ENCODE measurements at places on chromosomes 7 and 10. TPM values are rescaled to one million over a fixed set of nuclear protein-coding genes. Genes with fewer than 3 reads are reported as not detected.

Gene SDHAF3
- total RNA-seq: 12.9 TPM

Gene PPP1R17
- total RNA-seq: 0.38 TPM

DNA sequence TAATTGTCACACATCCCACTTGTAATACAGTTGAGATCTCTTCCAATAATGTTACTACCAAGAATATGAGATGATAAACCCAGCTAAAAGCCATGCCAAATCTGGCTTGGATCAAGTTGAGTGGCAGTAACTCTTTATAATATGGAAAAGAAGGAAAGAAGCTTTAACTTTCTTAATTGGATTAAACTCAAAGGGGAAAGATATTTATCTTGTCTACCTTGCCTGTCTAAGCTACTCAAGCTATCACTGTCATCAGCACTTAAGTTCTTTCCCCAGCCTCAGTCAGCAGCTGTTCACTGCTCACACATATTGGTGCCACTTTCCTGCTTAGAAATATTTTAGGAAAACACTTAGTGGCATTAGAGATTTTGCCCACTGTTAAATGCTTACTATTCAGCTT, 350.7 kb downstream of the IPMK start:
- H3K4me3 ChIP-seq: no peak overlapping the region
- H3K27ac ChIP-seq: no peak overlapping the region
- H3K36me3 ChIP-seq: no peaks in the 10 kb centered on the region
- H3K4me1 ChIP-seq: no peaks in the 10 kb centered on the region
- no peak for DNase-seq

GRCh38 chr7:133691727-133692610, 435.2 kb upstream of the LRGUK start:
- no peak for DNase-seq
- no peak overlapping the region for H3K4me3 ChIP-seq
- H3K27ac ChIP-seq: no peak overlapping the region
- H3K4me1 ChIP-seq: peaks cover 6% of the 10 kb centered on the region
- H3K27me3 ChIP-seq: no peaks in the 10 kb centered on the region
- H3K36me3 ChIP-seq: no peaks in the 10 kb centered on the region

GRCh38 chr7:106679153-106679931, 18.4 kb upstream of the CCDC71L start:
- H3K4me1 ChIP-seq: no peaks in the 10 kb centered on the region
- no peak for DNase-seq
- H3K27ac ChIP-seq: no peak overlapping the region
- no peaks in the 10 kb centered on the region for H3K27me3 ChIP-seq
- H3K36me3 ChIP-seq: no peaks in the 10 kb centered on the region

DNA sequence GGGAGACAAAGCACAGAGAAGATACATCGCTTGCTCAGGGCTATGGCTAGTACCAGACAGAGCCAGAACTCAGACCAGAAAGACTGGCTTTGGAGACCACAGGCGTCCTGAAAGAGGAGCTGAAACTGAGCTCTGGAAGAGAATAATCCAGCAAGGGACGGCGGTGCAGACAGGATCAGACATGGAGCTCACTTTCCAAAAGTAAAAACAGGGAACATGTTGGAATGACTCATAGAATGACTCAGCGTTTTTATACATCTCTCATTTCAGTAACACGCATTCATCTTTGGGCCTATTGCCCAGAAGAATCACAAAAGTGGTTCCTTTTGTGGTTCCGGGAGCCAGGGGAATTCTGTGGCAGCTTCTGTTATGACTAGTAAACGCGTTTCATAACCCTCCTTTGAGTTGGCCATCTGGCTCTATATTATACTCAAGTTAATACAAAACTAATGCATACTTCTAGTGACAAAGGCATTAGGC, 37.2 kb downstream of the PLEKHS1 start:
- no peaks in the 10 kb centered on the region for H3K4me1 ChIP-seq
- no peaks in the 10 kb centered on the region for H3K27me3 ChIP-seq
- H3K36me3 ChIP-seq: no peaks in the 10 kb centered on the region
- H3K4me3 ChIP-seq: no peak overlapping the region
- no peak for DNase-seq

DNA sequence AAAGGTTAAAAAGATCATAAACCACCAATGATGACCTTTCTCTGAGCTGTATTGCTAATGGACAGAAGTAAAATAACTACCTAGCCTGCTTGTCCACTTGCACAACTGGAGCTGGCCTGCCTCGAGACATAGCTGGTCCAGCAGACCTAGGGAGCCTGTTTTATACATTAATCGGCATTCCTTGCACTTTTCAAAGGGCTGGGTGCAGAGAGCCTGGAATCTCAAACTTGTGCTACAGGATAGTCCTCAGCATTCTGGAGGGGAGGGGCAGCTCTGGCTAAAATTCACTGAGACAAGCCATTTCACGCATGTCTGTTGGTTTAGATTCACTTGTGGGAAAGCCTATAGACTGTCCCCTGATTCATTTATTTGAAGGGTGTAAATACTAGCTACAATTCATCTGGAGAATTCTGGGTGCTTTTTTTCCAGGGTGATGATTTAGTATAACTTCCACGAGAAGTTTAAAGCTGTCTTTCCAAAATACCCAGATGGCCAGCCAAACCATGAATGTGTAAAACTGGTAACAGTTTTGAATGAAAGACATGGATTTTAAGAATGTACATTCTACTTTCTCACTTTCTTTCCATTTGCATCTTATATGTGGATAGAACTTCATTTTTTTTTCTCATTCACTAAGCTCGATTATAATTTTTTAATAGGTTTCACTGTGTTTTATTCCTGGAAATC, 389.4 kb downstream of the KCNMA1 start:
- no peak overlapping the region for H3K27ac ChIP-seq
- no peaks in the 10 kb centered on the region for H3K27me3 ChIP-seq
- DNase-seq: no peak
- no peak overlapping the region for H3K4me3 ChIP-seq

GRCh38 chr7:149727899-149728476, 45.4 kb downstream of the ZNF467 start:
- H3K4me1 ChIP-seq: no peaks in the 10 kb centered on the region
- no peaks in the 10 kb centered on the region for H3K36me3 ChIP-seq
- no peak for DNase-seq

Gene ADARB2
- 0.36 TPM for total RNA-seq

GRCh38 chr10:3467052-3467951, 294.7 kb upstream of the PITRM1 start:
- DNase-seq: peak; percentile 71
- no peaks in the 10 kb centered on the region for H3K36me3 ChIP-seq
- H3K4me1 ChIP-seq: peaks cover 21% of the 10 kb centered on the region
- no peaks in the 10 kb centered on the region for H3K27me3 ChIP-seq

Gene PITX3
- not detected for total RNA-seq

DNA sequence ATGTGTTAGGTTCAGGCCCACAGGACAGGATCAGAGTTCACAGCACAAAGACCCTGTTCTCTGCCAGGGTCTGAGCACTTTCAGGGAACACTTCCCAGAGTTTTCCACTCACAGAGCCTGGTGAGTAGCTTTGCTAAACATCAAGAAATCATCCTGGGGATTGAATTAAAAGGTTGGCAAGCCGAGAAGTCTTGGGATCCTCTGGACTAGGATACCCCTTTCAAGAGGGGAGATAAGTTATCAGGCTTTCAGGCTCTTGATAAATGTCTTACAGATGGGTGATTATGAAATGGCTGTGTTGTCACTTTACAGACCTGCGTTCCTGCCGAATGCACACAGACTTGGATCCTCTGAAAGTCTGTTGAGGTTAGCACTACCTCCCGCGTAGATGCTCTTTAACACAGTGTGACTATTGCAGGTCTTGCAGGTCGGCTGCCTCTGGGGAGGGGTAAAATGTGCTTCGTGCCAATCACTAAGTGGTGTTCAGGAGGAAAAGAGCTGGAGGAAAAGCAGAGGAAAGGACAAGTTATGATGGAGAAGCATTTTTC, 473.5 kb upstream of the AKR1E2 start:
- H3K4me3 ChIP-seq: no peak overlapping the region
- DNase-seq: no peak
- H3K27ac ChIP-seq: no peak overlapping the region
- no peaks in the 10 kb centered on the region for H3K4me1 ChIP-seq
- no peaks in the 10 kb centered on the region for H3K27me3 ChIP-seq

DNA sequence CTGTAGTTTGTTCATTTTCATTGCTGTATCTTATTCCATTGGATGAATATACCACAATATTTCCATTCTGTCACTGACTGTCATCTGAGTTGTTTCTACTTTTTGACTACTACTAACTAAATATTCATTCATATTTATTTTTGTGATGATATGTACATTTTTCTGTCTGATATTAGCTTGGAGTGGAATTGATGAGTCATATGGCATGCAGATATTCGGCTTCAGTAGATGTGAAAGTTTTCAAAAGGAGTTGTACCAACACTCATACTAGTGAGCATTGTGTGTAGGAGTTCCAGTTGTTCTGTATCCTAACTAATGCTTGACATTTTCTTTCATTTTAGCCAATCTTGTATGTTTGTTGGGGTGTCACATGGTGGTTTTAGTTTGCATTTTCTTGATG, 7.7 kb downstream of the RUNDC3B start:
- no peak overlapping the region for H3K4me3 ChIP-seq
- H3K27me3 ChIP-seq: no peaks in the 10 kb centered on the region
- no peak overlapping the region for H3K27ac ChIP-seq
- no peaks in the 10 kb centered on the region for H3K36me3 ChIP-seq

Gene TSPAN12
- 3.6 TPM for total RNA-seq

GRCh38 chr7:130182990-130183389, 22.2 kb downstream of the TMEM209 start:
- no peaks in the 10 kb centered on the region for H3K4me1 ChIP-seq
- no peak for DNase-seq
- no peak overlapping the region for H3K27ac ChIP-seq
- no peak overlapping the region for H3K4me3 ChIP-seq
- no peaks in the 10 kb centered on the region for H3K36me3 ChIP-seq

GRCh38 chr7:99275496-99275895, 2.9 kb downstream of the MYH16 start:
- no peaks in the 10 kb centered on the region for H3K27me3 ChIP-seq
- no peaks in the 10 kb centered on the region for H3K36me3 ChIP-seq
- no peak overlapping the region for H3K27ac ChIP-seq
- H3K4me3 ChIP-seq: no peak overlapping the region

DNA sequence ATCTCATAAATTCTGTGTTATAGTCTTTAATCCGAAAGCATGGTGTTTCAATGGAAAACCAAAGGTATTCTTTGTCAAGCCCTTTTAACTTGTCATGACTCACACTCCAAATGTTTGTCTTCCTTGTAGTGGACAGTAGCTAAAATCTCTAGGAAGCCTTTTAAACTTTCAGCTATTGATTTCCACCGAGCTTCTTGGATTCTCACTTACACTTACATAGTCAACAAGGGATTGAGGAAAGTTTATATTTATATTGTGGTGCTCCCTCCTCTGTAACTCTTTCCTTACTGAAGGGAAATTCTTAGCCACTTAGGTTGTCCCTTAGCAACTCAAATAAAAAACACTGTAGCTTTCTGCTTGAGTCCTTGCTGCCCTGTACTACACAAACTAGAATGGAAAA, 31.2 kb upstream of the GPR37 start:
- no peak overlapping the region for H3K27ac ChIP-seq
- no peak overlapping the region for H3K4me3 ChIP-seq
- H3K4me1 ChIP-seq: no peaks in the 10 kb centered on the region
- H3K27me3 ChIP-seq: no peaks in the 10 kb centered on the region

DNA sequence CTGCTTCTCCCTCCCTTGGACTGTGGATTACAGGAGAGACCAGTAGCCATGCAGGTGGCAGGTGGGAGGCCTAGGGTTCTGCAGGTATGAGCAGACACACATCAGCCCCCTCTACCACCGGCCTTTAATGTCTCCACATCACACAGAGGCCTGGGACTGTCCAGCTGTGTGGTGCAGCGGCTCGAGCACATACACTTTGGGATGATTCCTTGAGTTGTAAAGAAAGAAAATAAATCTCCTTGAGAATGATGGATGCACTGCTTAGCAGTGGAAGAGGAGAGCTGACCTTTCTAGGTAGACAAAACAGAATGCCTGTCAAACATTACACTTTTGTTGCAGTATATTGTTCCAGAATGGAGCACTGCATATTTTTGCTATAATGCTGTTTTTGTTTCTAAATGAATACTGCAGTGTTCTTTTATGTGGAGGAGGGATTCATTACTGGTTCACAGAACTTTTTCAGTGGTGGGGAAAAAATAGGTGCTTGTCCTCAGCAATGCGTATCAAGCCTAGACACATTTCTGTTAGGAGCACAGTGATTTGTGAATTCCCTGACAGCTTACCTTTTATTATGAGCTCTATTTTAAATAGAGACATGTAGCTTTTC, 66.0 kb downstream of the PTPRE start:
- H3K4me1 ChIP-seq: peaks cover 14% of the 10 kb centered on the region
- no peak for DNase-seq
- H3K27me3 ChIP-seq: no peaks in the 10 kb centered on the region
- H3K27ac ChIP-seq: no peak overlapping the region

- peak overlapping the region; percentile 51 for H3K4me3 ChIP-seq
- H3K27me3 ChIP-seq: no peaks in the 10 kb centered on the region
- peaks cover 13% of the 10 kb centered on the region for H3K4me1 ChIP-seq
- peak overlapping the region; percentile 66 for H3K27ac ChIP-seq
Measured at GRCh38 chr10:111076191-111076681, 593 bp upstream of the ADRA2A start.

DNA sequence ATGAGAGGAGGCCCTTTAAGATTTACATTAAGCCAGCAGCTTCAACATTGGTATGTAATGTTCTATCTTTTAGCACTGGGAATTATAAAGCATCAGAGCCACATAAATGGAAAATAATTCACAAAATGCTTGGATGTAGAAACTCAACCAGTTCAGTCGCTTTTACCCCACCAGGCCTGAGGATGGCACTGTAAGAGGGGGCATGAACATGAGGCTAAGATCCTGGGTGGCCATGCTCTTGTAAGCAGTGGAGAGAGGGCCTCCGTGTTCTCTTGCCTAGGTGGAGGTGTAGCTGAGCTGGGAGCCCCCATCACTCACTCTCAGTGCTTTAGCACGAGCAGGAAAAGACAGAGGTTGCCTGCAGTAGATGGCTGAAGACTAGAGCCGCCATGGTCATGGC, 238.8 kb downstream of the FANK1 start:
- no peaks in the 10 kb centered on the region for H3K27me3 ChIP-seq
- DNase-seq: no peak
- H3K4me3 ChIP-seq: no peak overlapping the region
- H3K36me3 ChIP-seq: no peaks in the 10 kb centered on the region
- peaks cover 12% of the 10 kb centered on the region for H3K4me1 ChIP-seq

GRCh38 chr10:84348860-84349259, 20.5 kb downstream of the CCSER2 start:
- peaks cover 3% of the 10 kb centered on the region for H3K4me1 ChIP-seq
- DNase-seq: no peak
- H3K27me3 ChIP-seq: no peaks in the 10 kb centered on the region

DNA sequence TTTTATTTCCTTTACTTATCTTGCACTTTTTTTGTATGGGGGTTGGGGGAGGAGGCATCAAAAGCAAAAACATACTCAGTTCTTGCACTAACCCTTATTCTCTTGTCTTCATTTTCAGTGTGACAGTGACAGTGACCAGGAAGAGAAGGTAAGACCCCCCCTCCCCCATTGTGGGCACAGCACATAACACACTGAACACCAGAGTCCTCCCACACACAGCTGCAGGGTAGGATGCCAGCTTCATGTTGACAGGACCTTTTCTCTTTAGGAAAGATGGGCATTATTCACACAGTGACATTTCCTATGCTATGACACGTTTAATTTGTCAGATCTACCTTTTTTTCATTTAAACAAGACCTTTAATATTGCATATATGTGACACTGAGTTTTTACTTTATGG, 696.3 kb upstream of the GALNT17 start:
- no peak for DNase-seq
- no peaks in the 10 kb centered on the region for H3K27me3 ChIP-seq
- no peaks in the 10 kb centered on the region for H3K36me3 ChIP-seq

Gene ITIH5
- 7.5 TPM for total RNA-seq

All from ovary (tissue), 10 donors.